ENCODE measurements at places on chromosomes 12 and 14. TPM values are rescaled to one million over a fixed set of nuclear protein-coding genes. Genes with fewer than 3 reads are reported as not detected.

GRCh38 chr12:124625867-124626675, 58.7 kb upstream of the NCOR2 start:
- DNase-seq: peak; percentile 82

DNA sequence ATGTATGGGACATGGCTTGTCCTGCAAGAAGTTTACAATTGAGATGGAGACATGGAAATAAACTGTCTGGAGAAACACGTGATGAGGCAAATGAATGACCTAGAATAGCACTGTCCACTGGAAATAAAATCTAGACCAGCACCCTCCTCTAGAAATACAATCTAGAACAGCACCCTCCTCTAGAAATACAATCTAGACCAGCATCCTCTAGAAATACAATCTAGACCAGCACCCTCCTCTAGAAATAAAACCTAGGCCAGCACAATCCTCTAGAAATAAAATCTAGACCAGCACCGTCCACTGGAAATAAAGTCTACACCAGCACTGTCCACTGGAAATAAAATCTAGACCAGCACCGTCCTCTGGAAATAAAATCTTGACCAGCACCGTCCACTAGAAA, 69.2 kb upstream of the RFLNA start:
- DNase-seq: no peak

GRCh38 chr12:69324797-69325466, 23.2 kb upstream of the LYZ start:
- no peak for DNase-seq

DNA sequence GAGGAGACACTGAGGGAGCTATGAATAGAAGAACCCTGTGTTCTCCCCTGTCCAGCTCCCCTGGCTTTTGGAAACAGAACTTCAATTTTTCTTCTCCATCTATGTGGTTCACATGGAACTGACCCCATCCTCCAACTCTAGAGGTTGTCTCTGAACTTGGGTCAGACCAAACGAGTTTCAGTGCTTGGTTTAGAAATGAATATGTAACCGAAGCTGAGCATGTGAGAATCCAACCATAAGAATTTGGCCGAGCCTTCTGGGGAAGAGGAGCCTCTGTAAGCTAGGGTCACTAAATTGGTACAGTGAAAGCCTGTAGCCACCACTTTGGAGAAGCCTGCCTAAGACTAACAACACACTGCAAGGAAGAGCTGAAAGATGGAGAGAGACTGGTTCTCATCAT, 464.4 kb downstream of the ZFP36L1 start:
- DNase-seq: no peak

DNA sequence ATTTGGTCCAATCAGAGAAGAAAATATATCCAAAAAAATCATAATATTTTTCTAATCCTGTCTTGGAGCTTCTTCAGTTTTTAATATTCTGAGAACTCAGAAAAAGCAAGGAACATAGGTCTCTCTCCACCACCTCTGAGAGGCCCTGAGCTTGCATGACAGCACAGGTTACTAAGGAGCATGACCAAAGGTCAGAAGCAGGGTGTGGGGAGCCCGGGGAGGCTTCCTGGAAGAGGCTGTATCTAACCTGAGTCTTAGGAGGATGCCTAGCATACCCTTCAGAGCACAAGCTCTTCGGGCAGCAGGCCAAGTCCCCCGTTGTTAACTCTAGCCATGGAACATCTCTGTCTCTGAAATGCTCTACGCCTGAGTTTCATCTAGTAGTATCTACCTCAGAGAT, 15.7 kb upstream of the STON2 start:
- DNase-seq: no peak

DNA sequence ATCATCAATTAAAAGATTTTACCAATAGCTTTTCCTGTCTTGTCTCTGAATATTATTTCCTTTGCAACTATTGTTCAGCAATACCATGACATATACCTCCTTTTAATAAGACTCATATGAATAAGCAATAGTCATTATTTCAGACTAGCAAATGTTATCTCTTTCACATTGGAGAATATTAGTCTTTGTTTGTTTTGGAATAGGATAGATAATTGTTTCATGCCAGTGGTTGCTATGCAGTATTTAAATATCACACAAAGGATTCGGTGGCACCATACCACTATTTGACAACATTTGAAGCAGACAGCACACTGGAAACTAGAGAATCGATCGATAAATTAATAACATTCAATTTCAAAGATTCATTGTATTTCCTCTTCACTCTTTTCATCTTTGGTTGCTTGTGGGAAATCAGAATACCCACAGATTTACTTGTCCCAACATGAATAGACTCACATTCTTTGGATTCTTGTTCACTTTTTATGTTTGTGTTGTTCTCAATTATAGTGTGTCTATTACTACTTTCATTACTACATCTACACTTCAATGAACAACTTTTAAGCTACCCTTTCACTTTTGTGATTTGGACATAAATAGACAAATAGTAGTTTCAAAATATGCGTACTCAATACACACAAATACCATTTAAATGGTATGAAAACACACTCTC, 42.7 kb upstream of the TBPL2 start:
- no peak for DNase-seq

GRCh38 chr14:103103461-103104388, 9.2 kb downstream of the EXOC3L4 start:
- DNase-seq: peak; percentile 70

DNA sequence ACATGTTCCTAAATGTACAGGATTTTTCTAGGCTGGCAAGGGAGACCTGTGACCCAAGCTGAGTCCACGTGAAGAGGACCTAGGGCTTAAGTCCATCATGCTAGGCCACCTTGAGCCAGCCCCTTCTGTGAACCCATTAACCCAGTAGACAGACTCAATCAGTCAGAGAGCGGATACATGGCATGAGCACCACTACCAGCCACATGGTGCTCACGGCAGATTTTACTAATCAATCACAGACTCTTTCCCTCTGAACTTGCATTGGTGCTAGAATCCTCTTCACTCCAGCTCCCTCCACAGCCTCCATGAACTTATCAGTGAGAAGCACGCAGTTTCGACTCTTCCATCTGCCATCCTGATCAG, 9.0 kb downstream of the PHETA1 start:
- no peak for DNase-seq

DNA sequence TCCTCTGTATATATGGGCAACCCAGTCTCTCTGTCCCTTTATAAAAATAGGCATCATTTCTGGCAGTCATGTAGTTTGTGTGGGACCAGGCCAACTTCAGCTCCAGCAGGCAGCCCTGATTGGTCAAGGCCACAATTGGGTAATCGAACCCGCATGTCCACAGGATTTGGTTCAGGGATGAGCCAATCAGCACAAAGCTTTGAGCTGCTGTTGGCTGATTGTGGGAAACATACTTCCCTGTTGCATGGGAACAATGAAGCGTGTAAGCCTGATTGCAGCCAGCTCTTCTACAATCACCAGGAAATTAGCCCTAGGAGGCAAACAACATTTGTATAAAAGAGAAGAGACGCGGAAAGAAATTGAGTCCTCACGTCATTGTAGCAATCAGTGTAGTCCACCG, 328.6 kb downstream of the PCNX1 start:
- DNase-seq: no peak

- DNase-seq: no peak
Measured at GRCh38 chr12:79778802-79779448, 88.2 kb upstream of the PAWR start.

DNA sequence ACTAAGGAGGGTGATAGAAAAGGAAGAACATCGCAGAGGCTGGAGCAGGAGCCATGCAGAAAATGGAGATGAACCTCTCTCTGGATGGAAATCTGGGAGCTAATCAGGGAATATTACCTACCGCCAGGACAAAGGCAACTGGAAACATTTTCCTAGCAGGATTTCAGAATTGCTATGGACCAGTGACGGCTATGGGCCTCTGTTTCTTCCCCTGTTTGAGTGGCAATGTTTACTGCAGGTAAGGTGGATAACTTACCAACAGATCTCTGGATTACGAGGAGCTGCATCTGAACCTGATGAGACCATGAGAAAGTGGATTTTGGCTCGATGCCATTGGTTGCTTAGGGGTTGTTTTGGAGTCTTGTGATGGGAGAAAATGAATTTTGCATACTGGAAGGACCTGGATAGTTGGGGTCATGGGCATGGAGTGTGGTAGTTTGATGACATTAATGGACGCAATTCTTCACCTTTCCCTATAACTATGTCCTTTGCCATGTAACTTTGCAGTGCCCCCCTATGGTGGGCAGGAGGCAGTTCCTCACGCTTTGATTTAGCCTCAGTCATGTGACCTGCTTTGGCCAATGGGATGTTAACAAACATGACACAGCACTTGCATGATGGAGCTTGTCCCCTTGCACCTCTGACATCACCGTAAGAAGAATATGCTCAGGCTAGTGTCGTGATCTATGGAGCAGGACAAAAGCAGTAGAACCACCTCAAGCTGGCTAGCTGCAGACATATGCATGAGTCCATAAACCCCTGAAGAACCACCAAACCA, 51.1 kb downstream of the CALM1 start:
- DNase-seq: no peak

SLCO1A2 gene
- 0.49 TPM for total RNA-seq

YBX3 gene
- 46.6 TPM for total RNA-seq

LRRC10 gene
- total RNA-seq: not detected

GALNT8 gene
- not detected for total RNA-seq

MUCL1 gene
- total RNA-seq: not detected
